ENCODE measurements at places on chromosomes 2 and 18.

DNA sequence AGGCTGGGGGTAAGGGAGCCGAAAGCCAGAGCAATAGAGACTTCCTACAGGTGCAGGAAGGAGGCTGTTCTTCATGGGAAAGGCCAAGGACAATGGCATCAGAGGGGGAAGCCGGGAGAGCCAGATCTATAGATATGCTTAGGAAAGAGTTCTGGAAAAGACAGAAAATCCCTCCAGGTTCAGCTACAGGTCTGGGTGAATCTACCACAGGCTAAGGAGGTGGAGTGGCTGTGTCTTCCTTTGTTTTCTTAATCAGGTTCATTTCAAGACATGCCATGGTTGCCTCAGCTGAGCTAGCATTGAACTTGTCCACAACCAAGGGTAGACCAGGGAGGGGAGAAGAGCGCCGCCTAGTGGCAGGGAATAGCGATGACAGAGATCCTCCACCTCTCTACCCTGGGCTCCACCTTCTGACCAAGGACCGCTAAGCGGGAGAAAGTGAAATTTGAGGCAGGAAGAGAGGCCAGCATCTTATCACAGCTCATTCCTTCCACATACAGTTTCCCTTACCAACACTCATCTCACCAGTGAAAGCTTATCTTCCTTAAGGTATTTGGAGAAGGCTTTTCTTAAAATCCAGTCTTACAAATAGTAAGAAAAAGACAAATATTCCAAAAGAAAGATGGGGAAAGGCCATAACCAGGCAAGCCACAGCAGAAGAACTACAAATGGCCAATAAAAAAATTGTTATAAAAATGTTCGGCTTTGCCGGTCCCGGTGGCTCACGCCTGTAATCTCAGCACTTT is 74.2 kb downstream of the VIT start:
- DNase-seq, result peak; percentile 68

- DNase-seq, result peak; percentile 61
These were observed 494 bp downstream of the ANKZF1 start for GRCh38 chr2:219230059-219230540.

GRCh38 chr2:121562269-121563176 is 31.8 kb downstream of the RNU4ATAC start:
- DNase-seq, result no peak

- no peak for DNase-seq
These were observed 117.8 kb downstream of the PID1 start for GRCh38 chr2:229153267-229153666.

- peak; percentile 56 for DNase-seq
These were observed 564 bp downstream of the LPIN2 start for GRCh38 chr18:3012136-3013023.

DNA sequence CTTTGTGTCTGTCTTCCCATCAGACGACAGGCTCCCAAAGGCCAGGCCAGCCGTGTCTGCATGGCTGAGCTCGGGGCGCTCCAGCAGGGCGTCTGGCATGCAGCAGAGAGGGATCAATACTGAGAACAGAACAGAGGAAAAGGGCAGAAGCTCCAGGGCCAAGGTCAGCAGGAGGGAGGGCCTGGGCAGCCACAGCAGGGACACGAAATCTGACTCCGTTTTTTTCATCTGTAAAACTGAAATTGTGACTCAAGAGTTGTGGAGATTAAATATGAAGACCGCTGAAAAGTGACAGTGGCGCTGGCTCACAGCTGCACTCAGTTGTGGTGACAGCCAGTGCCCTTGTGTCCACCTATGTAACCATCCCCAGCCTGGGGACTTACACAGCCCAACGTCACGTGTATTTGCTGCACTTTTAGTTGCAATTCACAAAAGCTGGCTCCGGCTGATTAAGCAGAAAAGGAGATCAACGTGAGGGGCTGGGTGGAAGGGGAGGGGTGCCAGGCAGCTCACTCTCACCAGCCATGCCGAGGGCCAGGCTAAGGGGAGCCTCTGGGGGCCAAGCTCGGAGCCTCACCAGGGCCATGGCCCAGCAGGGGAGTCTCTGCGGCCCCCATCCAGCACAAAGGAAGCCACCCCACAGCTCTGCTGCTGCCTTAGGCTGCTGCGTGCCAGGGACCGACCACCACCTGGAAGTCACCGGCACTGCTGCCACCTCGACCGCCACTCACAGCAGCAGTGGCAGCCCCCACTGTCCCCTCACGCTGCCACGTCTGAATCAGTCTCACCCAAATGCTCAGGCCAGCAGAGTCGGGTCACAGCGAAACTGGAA is 74.7 kb downstream of the EIPR1 start:
- no peak for DNase-seq

DNA sequence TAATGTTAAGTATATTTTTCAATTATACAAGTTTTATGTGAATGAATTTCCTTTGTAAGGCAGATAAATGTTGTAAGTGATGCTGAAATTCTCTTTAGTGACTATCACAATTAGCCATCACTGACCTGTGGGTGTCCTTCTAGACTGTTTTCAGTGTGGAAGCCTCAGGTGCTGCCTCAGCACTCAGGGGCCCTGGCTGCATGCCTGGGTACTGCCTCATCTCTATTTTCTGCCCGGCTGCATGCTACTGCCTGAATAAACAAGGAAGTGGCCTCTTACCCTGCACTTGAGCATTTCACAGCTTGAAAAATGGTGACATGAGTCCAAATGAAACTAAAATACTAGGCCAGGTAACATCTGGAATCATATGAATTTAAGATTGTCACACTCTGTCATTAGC is 787.6 kb upstream of the SALL3 start:
- no peak for DNase-seq
